ENCODE measurements at places on chromosomes 3 and 15.

DNA sequence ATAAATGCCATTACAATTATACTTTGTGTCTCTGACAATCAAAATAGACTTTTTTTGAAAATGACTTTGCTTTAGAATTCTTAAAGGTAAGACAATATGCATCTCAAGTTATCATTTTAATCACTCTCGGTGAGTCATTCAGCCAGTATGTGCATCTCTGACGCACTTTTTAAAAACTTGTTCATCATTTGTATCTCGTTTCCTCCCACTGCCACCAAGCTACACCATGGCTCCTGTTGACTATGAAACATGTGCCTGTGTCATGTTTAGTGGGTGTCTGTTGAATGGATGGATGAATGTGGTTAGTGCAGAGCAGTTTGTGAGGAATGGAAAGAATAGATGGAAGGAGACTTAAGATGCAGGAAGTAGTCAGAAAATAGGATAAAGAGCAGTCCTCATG is 68.6 kb downstream of the ARPP21 start:
- no peak for DNase-seq

DNA sequence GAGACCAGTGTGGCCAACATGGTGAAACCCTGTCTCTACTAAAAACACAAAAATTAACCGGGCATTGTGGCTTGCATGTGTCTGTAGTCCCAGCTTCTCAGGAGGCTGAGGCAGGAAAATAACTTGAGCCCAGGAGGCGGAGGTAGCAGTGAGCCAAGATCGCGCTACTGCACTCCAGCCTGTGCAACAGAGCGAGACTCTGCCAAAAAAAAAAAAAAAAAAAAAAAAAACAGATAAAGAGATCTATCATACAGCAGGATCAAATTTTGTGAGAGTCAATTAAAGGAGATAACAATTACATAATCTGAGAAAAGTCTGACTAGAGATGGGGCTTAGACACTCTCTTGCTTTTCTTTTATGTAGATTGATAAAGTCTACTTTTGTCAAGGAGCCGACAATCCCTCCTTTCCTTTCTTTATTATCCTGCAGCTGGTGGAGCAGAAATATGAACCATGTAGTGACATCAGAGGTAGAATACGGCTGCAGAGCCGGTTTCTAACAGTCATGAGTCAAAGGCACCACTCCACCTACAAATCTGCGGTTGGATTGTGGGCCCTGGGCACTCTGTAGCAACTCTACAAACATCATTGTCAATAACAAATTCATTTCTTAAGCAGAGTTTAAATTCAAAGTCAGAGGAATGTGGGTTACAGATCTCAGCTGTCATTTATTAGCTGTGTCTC is 9.0 kb downstream of the C2CD4A start:
- DNase-seq = no peak

- no peak for DNase-seq
These were observed 46.6 kb downstream of the MITF start for GRCh38 chr3:69785769-69786320.

- DNase-seq = no peak
These were observed 958 bp downstream of the GLDN start for GRCh38 chr15:51342227-51342999.

DNA sequence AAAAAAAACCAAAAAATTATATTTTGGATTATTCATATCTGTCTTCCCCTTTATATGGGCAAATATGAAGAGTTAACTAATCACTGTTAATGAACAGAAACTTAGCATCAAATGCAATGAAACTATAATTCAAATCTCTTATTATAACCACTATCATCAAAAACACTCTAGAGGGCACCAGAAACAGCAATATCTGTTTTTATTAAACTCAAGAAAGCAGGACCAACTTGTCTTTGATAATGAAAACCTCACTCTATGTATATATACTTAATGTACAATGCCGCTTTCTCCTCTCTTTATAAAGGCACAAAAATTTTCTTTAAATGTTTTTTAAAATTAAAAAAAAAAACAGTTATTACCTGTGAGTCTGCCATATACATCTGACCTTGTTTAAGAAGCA is 92.7 kb downstream of the UACA start:
- no peak for DNase-seq

- DNase-seq = no peak
These were observed 20.6 kb downstream of the NR2E3 start for GRCh38 chr15:71830981-71831380.

DNA sequence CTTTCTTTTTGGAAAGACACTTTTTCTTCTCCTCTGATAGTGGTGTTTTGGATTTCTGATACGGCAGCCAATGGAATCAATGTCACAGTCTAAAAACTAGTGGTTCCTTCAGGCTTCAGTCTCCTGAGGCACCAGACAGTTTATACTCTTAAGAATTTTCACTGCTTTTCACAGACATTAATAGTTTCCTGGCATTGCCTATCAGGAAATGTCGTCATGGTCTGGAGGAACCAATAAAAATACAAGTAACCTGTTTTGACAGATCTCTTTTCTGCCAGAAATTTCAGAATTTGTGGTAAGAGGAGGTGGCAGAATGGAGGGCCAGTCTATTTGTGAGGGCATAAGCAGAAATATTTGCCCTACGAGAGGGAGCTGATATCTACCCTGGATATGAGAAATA is 44.8 kb downstream of the FILIP1L start:
- DNase-seq = no peak

GRCh38 chr3:16904423-16905417 is 20.0 kb downstream of the PLCL2 start:
- DNase-seq = no peak

- no peak for DNase-seq
These were observed 286.4 kb downstream of the UBE2E2 start for GRCh38 chr3:23489300-23490158.

DNA sequence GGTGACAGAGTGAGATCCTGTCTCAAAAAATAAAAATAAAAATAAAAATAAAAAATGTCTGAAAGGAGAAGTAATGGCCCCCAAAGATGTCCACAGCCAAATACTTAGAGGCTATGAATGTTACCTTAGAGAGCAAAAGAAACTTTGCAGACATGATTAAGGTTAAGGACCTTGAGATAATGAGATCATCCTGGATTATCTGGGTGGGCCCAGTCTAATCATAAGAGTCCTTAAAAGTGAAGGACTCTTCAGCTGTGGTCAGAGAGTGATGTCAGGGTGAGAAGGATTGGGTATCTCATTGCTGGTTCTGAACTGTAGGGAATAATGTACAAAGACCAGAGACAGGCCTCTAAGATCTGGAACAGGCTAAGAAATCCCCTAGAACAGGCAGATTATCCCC is 84.9 kb upstream of the POU1F1 start:
- no peak for DNase-seq

DNA sequence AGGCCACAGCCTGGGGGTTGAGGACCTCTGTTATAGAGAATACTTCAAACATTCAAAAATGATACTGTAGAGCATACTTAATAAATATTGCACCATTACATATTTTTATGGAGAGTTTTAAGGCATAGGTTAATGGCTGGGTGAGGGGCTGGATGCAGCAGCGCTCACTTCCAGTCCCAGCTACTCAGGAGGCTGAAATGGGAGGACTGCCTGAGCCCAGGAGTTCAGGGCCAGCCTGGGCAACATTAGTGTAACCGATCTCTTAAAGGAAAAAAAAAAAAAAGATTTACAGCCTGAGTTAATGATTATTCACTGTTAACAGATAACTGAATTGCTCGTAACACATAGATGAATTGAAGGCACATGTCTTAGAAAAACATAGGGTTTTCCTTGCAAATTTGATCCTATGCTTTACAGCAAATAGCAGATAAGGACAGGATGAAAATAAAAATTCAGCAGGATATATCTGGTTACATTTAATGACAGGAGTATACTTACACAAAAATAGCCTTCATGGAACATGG is 282.9 kb downstream of the TBC1D5 start:
- DNase-seq = no peak

GRCh38 chr3:81676706-81677456 is 84.6 kb downstream of the GBE1 start:
- DNase-seq = no peak

DNA sequence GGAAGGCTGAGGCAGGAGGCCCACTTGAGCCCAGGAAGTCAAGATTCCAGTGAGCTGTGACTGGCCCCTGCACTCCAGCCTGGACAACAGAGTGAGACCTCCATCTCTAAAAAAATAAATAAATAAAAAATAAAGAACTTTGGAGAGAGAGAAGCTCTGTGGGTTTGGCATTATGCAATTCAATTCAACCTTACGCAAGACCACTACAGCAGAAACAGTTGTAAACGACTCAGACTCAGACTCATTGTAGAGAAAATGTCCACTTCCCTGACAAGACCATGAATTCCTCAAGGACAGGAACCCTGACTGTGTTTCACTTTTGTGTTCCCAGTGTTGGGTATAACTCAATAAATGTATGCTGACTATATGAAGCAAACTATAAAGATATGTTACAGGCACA is 90.3 kb upstream of the C3orf80 start:
- no peak for DNase-seq

- DNase-seq = no peak
These were observed 121.8 kb upstream of the NPHP3 start for GRCh38 chr3:132843851-132844553.

DNA sequence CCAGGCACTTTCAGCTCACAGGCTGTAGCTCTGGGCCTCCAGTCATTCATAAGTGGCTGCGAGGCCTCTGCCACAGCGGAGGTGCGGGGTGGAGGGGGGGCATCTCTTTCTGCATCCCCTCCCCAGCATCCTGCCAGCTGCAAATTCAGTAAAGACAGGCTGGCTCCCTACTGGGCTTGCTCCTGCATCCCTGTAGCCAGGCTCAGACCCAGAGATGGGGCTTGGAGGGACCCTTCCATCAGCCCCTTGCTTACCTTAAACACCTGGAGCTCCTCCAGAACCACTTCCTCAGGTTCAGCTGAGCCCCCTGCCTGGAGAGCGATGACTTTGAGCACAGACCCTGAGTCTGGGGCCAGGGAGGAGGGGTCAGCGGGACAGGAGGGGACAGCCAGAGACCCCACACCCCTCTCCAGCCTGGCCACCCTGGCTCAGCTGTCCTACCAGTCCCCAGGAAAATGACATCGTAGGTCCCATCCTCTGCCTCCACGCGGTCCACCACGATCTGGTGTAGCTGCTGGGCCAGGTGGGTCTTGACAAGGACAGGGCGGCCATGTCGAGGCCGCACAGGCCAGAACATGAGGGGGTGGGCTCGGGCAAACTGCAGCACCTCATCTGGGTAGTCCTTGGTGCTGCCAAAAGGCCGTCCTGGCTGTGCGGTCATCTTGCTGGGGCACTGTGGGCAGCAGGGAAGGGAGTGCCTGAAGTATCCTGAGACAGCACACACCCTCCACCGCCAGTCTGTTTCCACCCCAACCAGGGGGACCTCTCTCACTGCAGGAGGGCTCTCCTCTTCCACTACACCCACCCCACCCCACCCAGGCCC is 5.3 kb downstream of the SEMA3G start:
- no peak for DNase-seq

- no peak for DNase-seq
These were observed 16.5 kb upstream of the P2RY13 start for GRCh38 chr3:151345859-151346258.

GRCh38 chr3:31096661-31097395 is 202.4 kb upstream of the GADL1 start:
- DNase-seq = no peak

DNA sequence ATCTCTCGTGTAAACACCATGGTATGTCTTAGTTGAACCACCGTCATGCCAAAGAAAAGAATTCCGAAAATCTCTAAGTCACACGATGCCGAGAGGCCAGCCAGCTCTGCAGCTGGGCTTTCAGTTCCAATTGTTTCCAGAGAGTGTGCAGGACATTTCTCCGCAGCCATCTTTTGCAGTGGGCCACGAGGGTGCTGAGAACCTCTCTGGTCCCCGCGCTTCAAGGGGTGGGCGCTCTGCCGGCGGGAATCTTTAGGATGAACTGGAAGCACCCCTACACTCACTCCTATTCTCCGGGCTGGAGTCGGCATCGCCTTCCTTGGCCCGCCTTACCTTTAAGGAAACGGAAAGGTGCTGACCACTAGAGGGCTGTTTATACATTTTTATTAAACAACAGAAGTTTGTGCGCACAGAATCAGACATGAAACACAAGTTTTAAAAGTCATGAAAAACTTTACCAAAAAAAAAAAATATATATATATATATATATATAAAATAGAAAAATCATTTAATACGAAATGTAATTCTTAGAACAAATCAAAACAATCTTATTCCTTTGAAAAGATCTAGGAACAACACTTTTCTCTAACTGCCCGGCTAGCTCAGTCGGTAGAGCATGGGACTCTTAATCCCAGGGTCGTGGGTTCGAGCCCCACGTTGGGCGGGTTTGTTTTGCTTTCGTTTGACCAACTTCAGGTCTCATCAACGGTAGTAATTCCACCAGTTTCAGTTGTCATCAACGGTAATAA is 12.5 kb upstream of the MORF4L1 start:
- DNase-seq = peak; percentile 75

GRCh38 chr3:17023006-17023664 is 138.4 kb downstream of the PLCL2 start:
- peak; percentile 46 for DNase-seq

DNA sequence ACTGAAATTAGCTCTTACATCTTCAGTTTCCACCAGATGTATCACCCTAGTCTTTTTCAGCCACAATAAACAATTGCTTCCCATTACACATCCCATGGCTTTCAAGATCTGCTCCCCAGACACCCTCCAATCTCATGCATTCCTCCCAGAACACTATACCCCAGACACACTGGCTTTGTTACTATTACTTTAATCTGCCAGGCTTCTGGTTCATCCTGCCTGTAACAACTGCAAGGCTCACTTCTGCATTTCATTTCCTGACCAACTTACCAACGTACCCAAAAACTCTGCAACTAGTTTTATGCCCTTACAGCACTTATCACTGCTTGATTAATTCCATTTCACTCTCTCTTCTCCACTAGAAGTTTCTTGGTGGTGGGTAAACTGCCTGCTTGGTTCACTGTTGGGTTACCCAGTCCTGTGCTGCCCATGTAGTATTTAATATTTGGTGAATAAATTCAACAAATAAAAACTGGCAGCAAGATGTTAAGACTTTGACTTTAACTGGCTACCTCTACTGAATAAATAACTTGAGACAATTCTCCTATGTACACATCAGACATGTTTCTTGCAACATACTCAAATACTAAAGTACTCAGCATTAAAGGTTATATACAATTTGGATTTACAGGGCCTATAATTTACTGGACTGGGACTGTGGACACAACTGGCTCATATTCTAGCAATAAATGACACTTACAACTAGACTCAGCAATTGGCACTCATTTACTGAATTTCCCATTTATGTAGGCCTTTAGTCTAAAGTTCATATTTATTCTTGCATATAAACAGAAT is 2.7 kb downstream of the RPL22L1 start:
- no peak for DNase-seq

- no peak for DNase-seq
These were observed 223.1 kb downstream of the MEIS2 start for GRCh38 chr15:36877294-36877693.

All from CD4-positive, alpha-beta T cell treated with Interleukin-6 for 4 hours (primary cell).